Posterior cingulate gyrus (tissue), 11 donors: ENCODE measurements at places on chromosomes 2 and 18.

- DNase-seq = no peak
Measured at GRCh38 chr2:227337442-227337841, 12.4 kb downstream of the MFF start.

- no peak for DNase-seq
Measured at GRCh38 chr18:35495536-35496314, 2.0 kb downstream of the INO80C start.

- no peak for DNase-seq
Measured at GRCh38 chr2:217899231-217900009, 103.4 kb downstream of the TNS1 start.

DNA sequence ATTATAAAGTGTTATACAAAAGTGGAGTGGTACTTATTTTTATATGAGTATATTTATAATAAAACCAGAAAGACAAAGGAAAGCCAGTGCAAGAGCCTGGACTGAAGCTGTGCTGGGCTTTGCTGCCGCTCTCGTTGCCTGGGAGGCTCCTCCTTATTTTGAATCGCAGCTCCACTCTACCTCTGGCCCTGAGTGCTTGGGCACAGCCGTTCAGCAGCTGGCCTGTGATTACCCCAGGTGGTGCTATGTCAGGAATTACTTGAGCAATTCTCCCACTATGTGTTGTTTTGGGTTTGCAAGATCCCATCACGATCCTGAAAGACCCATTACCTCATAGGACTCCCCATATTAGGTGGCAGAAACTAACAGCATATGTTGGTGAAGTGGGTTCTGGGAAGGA, 53.0 kb upstream of the LCLAT1 start:
- no peak for DNase-seq

DNA sequence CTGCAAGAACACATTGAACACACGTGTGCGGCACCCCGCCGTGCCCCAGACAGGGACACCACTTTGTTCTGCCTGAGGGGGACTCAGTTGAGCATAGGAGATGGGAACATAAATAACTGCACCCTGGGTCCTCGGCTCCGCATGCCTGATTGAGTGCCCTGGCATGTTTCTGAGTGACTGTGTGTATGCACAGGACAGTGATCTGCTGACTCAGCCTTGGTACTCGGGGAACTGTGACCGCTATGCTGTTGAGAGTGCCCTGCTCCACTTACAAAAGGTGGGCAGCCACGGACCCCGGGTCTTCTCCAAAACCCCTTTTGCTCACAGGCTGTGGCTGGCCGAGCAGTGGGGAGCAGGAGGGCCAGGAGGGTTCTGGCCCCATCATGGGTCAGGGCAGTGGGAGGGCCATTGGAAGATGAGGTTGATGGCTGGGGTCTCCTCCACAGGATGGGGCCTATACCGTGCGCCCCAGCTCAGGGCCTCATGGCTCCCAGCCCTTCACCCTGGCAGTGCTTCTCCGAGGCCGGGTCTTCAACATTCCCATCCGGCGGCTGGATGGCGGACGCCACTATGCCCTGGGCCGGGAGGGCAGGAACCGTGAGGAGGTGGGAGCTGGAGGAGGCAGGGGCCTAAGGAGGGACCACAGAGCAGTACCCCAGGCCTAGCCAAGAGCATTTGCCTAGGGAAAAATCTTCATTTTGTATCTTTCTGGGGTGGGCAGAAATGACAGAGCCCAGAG, 16.9 kb downstream of the SH2D6 start:
- no peak for DNase-seq

GRCh38 chr2:179049203-179049545, 763 bp downstream of the CCDC141 start:
- no peak for DNase-seq

DNA sequence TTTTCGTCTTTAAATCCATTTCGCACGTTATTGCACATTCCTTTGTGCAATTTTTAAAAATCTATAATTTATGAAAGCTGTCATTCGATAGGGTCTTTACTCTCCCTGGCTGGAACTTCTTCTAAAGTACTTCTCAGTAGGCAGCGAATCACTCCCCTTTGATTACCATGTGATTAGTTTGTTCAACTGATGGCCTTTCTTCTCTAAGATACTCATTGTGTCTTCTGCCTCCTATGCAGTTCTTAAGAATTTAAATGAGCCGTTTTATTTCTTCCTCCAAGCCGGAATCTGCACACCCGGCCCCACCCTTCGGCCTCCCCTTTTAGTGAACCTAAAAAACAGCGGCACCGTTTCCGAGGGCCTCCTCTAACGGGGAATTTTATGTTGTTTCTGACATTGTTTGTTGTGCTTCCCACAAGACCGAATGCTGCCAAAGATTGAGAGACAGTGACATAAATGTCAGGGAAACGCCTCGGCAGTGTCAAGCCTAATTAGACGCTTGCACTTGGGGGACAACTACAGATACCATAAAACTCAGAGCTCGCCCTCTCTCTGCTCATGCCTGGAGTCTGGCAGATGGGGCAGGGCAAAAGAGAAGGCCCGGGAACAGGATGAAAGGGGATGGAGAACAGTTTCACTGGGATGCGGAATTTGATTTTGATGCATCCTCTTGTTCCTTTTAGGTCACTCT, 255.3 kb downstream of the BCL11A start:
- no peak for DNase-seq

DNA sequence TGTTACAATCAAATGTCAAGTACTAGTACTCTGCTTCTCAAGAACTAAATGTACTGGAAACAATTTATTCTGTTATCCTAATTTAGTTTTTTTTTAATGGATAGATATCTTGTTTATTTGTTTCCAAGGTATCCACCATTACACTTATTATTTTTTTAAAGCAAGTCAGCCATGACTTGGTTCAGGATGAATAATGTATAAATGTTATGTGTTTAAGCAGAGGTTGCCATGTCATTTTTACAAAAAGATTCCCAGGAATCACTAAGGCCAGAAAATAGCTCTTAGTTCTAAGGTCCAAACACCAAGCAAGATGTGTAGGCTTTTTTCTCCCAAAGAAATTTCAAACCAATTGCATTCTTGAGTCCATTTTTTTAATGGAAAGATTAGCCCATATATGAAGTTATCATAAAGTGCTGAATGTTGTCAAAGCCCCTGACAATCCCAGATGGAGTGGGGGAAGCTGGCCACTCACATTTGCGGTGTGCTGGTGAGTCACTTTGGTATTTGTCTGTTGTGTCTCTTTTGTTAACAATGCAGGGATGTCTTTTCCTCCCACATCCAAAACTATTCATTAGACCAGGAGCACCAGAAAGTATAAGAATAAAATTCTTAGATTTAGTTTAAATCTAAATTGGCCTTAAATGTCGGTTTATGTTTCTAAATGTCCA, 158.9 kb downstream of the COL6A3 start:
- DNase-seq = no peak

- DNase-seq = peak; percentile 11
Measured at GRCh38 chr2:124911560-124911959, 886.5 kb downstream of the CNTNAP5 start.

GRCh38 chr2:183495589-183496267, 371.5 kb downstream of the NUP35 start:
- DNase-seq = no peak

GRCh38 chr2:174078275-174078674, 113.1 kb upstream of the SP3 start:
- DNase-seq = no peak

GRCh38 chr18:75349668-75350511, 77.6 kb downstream of the SMIM21 start:
- DNase-seq = no peak

- DNase-seq = no peak
Measured at GRCh38 chr18:70848329-70848728, 559.5 kb downstream of the SOCS6 start.

DNA sequence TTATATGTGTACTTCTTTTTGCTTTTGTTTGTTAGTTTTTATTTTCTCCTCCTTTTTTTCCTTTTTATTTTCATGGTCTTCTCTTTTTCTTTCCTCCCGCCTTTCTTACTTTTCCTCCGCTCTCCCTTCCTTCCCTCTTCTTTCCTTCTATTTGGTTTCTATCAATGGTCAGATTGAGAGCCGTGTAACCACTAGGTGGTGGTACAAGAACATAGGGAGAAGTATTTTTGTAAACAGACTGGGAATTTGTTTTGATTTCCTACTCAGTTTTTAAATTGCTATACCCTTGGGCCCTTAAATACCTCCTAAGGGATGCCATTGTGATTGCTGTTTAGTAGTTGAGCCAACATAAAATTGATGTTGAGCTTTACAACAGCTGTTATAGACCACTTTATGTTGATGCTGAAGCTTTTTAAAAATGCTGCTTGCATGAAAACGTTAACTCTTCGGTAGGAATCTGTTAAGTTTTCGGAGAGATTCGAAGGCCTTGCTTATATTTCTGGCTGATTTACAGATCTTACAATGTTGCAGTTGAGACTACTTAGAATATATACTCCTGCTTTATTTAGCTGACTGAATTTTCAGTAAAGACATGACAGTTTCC, 124.2 kb downstream of the UBE2E3 start:
- no peak for DNase-seq

GRCh38 chr2:6648596-6649247, 217.0 kb downstream of the CMPK2 start:
- no peak for DNase-seq

DNA sequence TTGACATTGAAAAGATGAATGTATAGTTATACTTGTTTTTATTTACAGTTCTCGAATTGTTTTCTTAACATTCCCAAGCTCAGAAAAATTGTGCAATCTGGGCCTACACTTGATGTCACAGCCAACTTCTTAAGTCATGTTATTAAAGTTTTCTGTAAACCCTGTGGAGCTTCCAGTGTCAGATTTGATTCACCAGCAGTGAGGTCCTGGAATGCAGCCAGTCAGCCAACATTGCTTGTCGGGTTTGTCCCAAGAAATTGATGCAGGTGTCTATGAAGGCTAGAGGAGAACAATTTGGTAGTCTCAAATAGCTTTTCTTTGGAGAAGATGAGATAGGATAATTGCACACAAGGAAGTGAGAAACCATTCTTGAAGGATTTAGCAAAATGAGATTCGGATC, 732.2 kb downstream of the DPP10 start:
- DNase-seq = no peak

- DNase-seq = no peak
Measured at GRCh38 chr2:181781078-181781786, 100.9 kb upstream of the NEUROD1 start.

GRCh38 chr2:51734115-51734514, 702.2 kb upstream of the NRXN1 start:
- DNase-seq = no peak

- DNase-seq = no peak
Measured at GRCh38 chr2:188527141-188527540, 235.5 kb downstream of the GULP1 start.

- no peak for DNase-seq
Measured at GRCh38 chr2:47034973-47035609, 119.5 kb upstream of the MCFD2 start.

GRCh38 chr2:237547841-237548416, 18.4 kb upstream of the PRLH start:
- DNase-seq = no peak

- no peak for DNase-seq
Measured at GRCh38 chr2:106961328-106961727, 75.4 kb upstream of the ST6GAL2 start.

- DNase-seq = no peak
Measured at GRCh38 chr2:121902616-121903015, 147.2 kb downstream of the TSN start.

- DNase-seq = no peak
Measured at GRCh38 chr2:14673351-14673875, 40.9 kb downstream of the LRATD1 start.

DNA sequence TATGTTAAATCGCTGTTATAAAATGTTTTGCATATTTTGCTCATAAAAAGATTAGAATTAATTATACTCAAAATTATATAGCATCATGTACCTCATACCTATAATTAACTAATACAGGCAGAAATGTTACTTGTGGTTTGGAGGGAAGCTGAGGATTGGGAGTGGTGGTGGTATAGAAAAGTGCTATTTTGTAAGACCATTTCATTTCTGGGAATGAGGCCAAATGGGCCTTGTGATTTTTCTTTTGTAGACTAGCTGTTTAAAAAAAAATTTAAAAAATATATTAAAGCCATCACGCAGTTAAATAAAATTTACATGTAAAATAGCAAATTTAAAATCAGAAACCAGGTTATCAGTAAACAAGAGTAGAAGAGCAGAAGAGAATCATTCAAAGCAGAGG, 560.8 kb upstream of the FAM98A start:
- DNase-seq = no peak

- DNase-seq = no peak
Measured at GRCh38 chr2:99775585-99775984, 285.8 kb upstream of the REV1 start.

DNA sequence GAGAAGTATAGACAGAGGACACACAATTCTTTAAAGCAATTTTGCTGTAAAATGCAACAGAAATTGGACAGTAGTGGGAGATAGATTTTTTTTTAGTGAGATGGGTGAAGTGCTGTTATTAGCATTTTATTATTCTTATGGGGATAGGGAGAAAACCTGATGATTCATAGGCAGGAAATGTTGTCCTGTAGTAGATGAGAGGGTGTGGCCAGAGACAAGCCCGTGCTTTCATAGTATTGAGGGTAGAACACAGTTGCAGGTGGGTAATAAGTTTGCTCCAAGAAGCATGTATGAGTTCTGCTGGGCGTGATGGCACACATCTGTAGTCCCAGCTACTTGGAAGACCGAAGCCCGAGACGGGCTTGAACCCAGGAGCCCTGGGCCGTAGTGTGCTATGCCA, 128.3 kb upstream of the ARHGAP28 start:
- no peak for DNase-seq

DNA sequence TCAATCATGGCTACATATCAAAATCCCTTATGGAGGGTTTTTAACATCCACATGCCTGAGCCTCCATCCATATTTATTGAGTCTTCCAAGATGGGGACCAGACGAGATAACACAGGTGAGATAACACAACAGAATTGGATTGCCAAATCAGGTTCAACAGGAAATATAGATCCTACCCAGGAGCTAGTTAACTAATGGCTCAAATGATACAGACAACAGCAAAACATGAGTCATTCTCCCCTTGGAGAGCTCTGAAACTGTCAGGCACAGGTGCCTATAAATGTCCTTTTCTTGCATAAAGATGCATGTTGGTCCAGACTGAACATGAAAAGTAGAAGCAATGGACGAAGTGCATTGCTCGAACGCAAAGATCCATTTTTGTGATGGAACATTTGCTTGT, 202.2 kb downstream of the CDH20 start:
- no peak for DNase-seq

- no peak for DNase-seq
Measured at GRCh38 chr2:54924121-54924520, 126.1 kb downstream of the RTN4 start.

GRCh38 chr2:108923736-108924579, 65.1 kb downstream of the EDAR start:
- no peak for DNase-seq

DNA sequence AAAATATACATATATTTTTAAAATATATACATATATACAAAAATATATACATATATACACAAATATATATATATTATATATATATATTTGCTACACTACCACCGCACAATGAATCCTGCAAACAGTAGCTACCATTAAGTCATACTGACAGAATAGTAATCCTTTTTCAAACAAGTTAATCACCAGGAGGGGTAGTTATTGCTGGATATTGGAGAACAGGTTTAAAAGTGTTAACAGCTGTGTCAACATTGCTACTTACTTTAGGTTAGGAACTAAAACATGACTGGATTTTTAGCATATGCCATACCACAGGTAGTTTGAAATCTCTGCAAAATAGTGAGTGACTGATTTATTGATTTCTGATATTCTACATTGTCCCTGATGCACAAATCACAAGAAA, 529.1 kb upstream of the CDH7 start:
- no peak for DNase-seq
